ENCODE measurements at places on chromosomes 2 and 18.

DNA sequence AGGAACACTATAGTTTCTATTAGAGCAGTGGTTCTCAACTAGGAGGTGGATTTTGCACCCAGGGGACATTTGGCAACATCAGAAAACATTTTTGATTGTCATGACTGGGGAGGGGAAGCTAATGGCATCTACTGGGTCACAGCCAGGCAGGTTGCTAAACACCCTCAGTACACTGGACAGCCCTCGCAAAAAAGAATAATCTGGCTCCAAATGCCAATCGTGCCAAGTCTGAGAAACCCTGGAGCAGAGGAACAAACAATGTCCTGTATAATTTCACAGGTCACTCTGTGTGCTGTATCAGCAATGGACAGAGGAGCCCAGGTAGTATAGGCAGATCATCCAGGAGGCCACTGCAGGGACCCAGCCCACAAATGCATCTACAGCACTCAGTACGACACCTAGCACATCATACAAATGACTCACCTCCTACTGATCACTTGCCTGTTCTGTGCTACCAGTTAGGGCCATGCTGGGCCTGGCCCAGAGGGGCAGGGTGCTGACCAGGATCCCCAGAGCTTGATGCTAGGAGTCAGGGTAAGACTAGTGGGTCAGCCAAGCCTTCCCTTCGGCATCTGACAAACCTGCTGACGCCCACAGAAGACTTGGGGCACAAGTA lies 37.6 kb downstream of the SFXN5 start:
- peak; percentile 25 for DNase-seq

GRCh38 chr2:61469424-61470121 lies 1.3 kb downstream of the USP34 start:
- no peak for DNase-seq

- DNase-seq = no peak
Observed at GRCh38 chr2:85945586-85945985, 56.8 kb upstream of the ST3GAL5 start.

- DNase-seq = no peak
Observed at GRCh38 chr2:240138254-240138984, 2.0 kb downstream of the OTOS start.

DNA sequence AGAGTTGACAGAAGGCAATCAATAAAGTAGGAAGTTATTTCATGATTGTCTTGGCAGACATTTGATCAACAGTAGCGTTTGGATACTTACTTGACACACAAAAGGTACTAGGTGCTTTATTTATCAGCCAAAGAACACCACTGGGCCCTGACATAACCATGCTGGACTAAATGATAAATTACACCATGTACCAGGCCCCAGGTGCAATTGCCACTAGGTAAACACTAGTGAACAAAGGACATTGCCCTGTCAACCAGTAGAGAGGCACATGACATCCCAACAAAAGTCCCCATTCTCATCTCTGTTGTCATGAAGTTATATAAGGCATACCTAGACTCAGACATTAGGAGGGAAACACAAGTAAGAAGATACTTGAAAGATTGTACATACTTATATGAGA lies 747.2 kb downstream of the SATB2 start:
- no peak for DNase-seq

DNA sequence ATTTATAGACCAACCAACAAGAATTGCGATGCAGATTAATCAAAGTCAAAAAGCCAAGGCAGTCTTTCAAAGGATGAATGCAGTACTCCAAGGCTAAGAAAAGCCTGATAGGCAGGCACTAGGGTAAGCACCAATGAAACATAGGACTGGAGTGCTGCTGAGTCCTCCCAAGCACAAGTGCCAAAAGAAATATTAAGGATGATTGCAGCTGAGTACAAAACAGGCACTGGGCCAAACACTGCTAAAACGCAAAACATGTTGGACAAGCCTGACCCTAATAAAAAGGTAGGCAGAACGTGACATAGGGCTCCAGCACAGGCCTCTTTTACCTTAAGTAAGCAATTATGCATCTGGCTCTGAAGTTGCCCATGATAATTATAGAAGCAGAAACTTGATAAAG lies 160.1 kb upstream of the LRP1B start:
- DNase-seq = no peak

DNA sequence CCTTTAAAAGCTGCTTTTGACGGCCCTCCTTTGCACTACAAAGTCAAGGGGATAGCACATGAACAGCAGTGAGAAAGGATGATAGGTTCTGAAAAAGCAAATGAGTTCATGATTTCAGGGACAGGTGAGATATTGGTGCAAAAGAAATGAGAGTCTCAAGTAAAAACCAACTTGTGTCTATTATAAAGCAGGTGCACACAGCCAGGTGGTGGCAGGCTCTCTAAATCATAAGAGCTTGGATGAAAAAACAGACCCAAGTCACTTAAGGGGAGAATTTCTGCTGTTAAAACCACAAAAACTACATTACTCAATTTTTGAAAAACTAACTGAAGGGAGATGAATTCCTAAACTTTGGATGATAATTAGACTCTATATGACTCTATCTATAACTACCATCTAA lies 201.5 kb downstream of the SP3 start:
- no peak for DNase-seq

DNA sequence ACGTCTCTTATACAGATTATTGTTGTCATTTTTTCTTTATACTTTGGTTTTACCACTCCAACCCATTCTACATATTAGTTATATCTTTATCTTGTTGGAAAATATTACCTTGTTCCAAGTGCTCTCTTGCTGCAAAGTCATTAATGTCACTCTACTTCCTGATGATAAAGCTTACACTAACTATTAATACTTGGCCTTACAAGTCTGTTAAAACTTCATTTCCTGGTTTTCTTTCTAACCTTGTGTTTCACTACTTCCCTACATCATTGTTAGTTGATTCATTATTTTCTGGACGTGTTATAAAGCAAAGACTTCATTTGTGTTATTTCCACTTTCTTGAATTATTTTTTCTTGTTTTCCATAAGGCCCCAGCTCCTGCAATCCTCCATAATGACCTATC lies 382.6 kb upstream of the CDH20 start:
- no peak for DNase-seq

- no peak for DNase-seq
Observed at GRCh38 chr2:238669581-238670080, 178.3 kb upstream of the TWIST2 start.

GRCh38 chr2:189134485-189134884 lies 45.1 kb downstream of the COL5A2 start:
- DNase-seq = no peak

- no peak for DNase-seq
Observed at GRCh38 chr2:106581755-106582147, 94.6 kb downstream of the CD8B2 start.

- DNase-seq = no peak
Observed at GRCh38 chr2:47309472-47309951, 93.4 kb upstream of the MSH2 start.

DNA sequence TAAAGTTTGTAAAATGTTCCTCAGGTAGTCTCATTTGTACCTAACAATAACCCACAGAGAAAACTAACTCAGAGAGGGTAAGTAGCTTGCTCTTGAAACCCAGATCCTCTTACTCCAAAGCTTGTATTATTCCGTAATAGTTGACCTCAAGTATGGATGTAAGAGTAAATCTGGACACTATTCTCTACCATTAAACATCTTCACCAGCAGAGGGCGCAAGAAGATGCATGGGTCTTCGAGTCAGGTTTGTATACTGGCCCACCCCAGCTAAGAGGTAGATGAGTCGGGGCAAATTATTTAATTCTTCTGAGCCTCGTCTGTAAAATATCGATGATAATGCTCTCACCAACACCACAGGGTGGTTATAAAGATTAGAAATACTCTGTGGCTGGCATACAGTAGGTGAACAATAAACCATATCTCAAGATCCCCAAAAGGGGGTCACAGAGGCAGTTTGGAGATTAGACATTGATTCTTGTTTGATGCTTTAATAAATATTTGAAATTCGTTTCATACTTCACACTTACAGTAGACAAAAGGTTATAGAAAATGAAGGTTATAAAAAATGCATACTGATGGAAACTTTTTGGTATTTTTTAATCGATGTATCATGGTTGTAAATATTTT lies 3.5 kb upstream of the CABLES1 start:
- DNase-seq = peak; percentile 69

- DNase-seq = peak; percentile 71
Observed at GRCh38 chr18:23143016-23143814, 7.9 kb downstream of the CABLES1 start.

DNA sequence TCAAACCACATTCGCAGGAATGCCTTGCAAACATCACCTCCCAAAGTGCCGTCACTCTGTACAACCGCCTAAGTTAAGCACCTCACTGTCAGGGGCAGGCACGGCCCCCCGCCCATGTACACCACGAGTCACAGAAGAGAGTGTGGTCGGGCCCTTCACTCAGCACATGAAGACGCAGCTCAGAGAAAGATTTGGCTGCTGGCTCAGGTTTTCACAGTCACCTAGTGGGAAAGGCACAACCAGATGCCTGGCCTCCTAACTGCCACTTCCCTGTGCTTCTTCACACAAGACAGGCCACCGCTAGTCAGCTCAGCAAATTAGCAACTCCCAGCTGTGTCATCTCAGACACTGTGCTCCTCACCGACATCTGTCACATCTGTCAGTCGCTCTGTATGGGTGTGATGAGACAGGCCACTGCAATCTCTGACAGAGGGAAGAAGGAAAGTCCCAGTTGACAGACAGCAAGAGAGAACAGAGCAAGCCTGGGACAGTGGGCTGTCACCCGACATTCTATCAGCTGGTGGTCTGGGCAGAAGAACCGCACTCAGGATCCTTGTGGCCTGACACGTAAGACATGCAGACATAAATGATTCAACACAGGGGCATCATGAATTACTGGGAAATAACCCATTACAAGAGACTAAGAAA lies 60.8 kb downstream of the CRACDL start:
- DNase-seq = no peak

- no peak for DNase-seq
Observed at GRCh38 chr18:50726960-50727589, 92.7 kb downstream of the MRO start.

DNA sequence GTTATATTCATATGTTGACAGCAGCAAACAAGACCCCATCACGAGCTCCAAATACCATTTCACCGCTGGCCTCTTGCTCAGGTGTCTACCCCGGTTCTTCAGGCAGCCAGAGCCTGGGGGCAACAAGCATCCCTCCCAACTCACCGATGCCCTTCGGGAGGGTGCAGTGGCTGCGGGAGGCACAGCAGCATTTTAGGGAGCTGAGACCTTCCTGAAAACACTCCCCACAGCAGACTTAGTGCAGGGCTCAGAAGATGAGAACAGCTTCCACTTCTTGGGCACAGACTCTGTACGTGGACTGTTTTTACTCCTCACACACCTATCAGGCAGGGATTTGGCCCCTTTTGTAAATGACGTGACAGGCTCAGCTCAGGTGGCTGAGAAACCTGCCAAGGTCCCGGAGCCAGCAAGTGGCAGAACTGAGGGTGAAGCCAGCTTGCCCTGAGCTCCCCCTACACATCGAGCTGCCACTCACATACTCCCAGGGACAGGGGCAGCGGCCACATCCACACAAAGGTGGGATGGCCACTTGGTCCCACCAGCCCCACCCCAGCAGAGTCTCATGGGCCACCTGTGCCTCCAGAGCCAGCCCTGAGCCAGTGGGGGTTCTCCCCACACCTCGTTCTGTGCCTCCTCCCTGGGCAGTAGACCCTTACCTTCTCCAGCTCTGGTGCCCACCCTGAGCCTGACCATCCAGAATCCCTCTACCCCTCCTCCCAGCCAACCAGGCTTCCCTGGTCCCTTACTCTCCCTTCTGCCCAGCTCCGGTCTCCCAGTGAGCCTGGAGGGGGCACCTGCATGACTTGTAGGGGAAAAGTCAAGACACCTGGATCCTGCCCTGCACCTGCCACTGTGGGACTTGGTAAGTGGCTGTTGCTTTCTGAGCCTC lies 28.5 kb downstream of the CYP27C1 start:
- no peak for DNase-seq

DNA sequence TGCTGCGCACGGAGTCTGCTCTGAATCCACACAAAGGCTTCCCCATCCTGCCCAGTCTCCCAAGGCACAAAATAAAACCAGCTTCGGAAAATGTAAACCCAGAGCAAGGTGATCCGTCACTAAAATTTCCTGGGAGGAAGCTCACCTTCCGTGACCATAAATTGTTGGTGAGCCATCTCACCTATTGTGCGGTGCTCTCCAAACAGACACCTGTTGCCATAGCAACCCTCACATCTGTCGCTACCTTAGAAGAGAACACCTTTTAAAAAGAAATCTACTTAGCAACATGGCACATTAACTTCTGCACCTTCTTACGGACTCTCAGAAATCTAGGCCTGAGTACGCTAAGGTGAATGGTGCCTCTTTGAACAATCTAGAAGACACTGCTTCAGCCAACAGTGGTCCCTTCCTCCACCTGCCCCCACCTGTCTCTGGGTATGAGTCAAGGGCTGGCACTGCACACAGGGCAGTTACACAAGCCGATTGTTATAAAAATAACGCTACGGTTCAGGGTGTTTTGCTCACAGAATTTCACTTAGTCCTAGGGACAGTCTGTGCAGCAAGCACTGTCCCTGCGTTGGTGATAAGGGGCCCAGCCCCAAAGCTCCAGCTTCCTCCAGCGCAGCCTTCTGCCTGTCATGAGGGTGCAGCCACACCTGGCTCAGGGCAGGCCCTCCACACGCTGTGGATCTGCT lies 114.9 kb upstream of the ID2 start:
- no peak for DNase-seq

GRCh38 chr2:211426240-211426639 lies 869.8 kb downstream of the CPS1 start:
- no peak for DNase-seq

- no peak for DNase-seq
Observed at GRCh38 chr2:158818511-158818910, 23.4 kb downstream of the DAPL1 start.

- no peak for DNase-seq
Observed at GRCh38 chr2:218954541-218955300, 4.7 kb upstream of the CDK5R2 start.

DNA sequence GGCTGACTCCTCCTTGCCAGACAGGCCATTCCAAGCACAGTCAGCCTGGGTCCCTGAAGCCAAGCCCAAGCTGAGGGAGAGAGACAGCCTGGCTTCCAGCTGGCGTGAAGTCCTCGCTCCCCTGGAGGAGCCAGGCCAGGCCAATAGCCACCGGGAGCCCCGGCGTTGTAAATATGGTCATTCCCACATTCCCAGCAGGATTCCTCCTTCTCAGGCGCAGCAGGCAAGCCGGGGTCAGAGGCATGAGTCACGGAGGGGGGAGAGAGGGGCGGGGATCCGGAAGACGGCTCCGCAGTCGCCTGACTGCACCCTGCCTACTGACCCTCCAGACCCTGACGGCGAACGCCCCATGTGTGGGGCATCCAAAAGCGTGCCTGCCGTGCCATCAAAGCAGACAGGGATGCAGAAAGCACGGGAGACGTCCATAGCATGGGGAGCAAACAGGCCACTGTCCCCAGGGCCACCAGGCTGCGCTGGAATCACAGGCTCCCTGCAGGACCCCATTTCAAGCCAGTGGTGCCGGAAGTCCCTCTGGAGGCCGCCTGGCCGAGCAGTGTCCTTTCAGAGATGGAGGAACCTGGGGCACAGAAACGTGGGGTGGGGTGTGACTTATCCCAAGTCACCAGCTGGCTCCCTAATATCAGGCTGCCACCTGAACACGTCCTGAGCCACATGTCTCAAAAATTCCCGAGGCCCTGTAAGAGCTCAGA lies 48.2 kb downstream of the TWIST2 start:
- no peak for DNase-seq

All from inflammatory macrophage treated with lipopolysaccharide for 1 hour (primary cell).